ENCODE measurements at places on chromosomes 1 and 21.

DNA sequence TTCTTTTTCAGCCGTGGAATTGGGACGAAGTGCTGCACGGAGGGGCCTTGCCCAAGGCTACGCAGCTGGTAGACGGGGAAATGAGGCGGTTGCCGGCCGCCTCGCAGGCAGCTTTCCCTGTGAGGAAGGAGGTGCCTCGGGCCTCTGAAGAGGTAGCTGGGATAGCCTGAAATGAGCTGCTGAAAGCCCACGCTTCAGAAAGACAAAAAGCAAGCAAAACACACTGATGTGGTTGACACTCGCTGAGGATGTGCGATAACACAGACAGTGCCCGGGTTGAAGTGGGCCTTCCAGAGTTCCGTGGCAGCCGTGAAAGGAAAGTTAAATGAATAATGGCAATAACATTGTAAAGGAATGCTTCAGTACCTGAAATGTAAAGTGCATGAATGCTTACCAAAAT is 47.2 kb downstream of the S1PR1 start:
- no peak for DNase-seq

GRCh38 chr21:16071761-16072160 is 342.0 kb downstream of the USP25 start:
- peak; percentile 62 for DNase-seq

- DNase-seq, result no peak
These were observed 34.9 kb upstream of the ZC3H12A start for GRCh38 chr1:37439349-37439995.

DNA sequence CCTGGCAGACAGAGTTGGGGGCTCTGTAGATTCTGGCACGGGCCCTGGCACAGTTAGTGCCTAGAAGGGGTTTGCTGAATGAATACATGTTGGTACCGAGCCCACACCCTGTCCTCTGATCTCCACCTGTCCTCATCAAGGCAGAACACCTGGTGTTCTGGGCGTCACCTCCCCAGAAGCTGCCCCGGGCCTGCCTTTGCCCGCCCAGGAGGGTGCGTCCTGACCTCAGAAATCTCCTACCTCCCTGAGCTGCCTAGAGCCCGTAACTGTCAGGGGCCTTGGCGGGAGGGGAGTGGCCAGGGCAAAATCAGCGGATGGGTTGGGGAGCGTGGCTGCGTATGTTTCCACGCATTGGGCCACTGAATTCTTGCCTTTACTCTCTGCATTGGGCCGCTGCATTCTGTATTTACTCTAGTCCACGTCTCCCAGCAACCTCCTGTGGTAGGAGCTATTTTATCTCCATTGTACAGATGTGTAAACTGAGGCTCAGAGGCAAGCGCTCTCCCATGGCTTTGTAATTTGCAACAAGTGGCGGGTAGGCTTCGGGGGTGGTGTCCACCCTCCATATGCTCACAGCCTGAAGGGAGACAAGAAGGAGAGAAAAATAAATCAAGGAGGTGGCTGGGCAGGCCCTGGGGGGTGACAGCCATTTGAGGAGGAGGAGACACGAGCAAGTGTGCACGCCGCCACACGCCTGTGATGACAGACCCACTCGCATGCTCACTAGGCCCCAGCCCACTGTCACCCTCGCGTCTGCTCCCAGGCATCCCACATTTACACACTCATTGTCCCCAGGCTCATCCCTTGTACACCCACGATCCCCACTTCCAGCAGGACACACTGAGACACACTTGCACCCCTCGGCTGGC is 95.7 kb upstream of the WNT4 start:
- DNase-seq, result no peak

- peak; percentile 82 for DNase-seq
These were observed 24.7 kb downstream of the CDK18 start for GRCh38 chr1:205528887-205529825.

- DNase-seq, result no peak
These were observed 4.8 kb upstream of the IFNLR1 start for GRCh38 chr1:24191860-24192259.

DNA sequence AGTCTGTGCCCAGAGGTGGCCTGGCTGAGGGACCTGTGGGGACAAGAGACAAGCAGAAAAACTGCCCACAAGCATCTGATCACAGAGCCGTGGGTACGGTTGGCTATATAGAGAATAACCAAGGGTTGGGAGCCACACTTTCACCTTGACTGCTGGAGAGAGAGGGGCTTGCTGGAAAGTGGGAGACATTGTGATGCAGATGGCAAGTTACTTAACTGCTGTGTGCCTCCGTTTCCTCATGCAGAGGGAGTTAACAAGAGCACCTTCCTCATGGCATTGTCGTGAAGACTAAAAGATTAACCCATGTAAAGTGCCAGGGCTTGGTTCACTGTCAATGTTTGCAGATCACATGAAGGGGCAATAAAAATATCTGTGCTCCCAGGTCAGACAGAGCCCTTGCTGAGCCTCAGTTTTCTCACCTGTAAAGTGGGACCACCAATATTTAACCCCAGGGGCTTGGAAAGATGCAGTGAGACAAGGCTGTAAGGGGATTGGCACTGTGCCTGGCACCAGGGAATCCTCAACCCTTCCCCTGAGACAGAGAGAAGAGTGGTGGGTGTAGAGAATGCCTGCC is 52.8 kb downstream of the SDC3 start:
- DNase-seq, result no peak

DNA sequence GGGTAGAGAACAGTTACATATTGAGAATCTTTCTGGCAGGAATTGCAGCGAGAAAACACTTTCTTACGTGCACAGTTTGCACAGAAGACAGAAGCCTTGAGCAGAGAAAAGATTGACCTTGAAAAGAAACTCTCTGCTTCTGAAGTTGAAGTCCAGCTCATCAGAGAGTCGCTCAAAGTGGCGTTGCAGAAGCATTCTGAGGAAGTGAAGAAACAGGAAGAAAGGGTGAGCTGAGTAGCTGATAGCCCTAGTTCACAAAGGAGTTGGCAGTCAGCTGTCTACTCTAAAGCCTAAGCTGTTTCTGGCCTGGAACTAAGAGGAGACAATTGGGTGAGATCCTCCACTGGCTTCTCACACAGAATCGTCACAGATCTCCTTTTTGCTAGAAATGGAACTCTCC is 20.3 kb upstream of the SH3BGRL3 start:
- no peak for DNase-seq

DNA sequence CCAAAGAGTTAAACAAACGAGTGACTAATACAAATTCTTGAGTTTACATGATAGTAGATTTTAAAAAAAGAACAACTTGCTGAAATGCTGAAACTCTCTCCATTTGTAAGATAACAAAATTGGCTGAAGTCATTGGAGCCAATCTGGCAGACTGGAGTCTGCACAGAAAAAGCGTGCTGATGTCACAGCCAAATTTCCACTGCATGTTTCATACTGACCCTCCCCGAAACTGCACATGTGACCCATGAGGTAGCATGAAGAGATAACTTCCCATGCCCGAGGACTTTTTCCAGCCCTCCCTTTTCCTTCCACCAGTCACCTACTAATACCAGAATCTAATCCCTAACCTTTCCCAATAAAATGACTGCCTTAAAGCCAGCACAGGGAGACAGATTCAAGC is 1.2 kb upstream of the LELP1 start:
- DNase-seq, result no peak

DNA sequence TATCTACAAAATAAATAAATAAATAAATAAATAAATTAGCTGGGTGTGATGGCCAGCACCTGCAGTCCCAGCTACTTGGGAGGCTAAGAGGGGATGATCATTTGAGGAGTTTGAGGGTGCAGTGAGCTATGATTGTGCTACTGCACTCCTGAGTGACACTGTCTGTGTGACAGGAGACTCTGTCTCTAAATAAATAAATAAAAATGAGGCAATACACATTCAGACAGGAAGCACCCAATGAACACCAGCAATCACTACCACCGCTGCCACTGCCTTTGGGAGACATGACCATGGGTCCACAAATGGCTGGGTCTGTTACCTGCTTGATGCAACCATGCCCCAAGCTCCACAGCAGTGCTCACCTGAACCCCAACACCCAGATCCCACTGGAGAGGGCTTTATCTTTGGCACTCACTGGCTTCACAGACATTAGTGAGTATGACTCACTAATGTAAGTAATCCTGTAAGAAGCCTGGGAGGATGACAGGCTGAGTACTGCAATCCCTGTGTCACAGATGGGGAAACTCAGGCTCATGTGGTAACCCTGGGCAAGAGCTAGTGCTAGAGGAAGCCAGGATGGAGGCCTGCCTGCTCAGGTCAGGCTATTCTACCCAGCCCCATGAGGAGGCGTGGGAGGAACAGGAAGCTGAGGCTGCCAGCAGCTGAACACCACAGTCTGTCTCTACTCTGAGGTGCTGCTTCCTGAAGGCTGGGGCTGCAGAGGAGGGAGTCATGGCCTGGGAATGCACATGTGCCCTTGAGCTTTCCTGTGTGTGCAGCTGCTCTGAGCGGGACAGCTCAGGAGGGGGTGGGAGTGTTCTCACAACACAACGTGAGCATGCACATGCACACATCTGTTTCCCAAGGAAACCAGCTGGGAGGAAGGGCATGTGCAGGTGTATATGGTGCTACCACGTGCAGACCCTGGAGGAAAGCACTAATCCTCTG is 43.0 kb downstream of the SLC9A1 start:
- DNase-seq, result peak; percentile 9

DNA sequence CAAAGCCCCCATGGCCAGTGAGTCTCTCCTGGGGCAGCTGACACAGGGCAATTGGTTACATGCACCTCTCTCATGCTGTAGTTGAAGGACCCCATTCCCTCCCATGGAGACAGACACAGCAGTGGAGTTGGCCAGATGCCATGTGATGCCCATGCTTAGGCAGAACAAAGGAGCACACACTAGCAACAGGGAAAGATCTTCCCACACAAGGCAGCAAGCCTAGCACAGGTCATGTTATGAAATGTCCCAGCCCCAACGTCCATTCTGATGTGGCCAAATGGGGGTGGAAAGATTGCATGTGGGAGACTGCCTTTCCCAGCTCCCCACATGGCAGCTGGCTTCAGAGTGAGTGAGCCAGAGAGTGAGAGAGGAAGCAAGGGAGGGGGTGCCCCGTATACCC is 34.5 kb downstream of the AADACL4 start:
- DNase-seq, result no peak
